Tibial nerve (tissue), 4 donors: ENCODE measurements at places on chromosomes 3 and 15. TPM values are rescaled to one million over a fixed set of nuclear protein-coding genes. Genes with fewer than 3 reads are reported as not detected.

CCR5 gene
- 0.22 TPM for total RNA-seq

ADCY5 gene
- 20.7 TPM for total RNA-seq

SAMD7 gene
- not detected for total RNA-seq

ZNF774 gene
- 0.90 TPM for total RNA-seq

RASL12 gene
- 83.5 TPM for total RNA-seq

EPHB3 gene
- total RNA-seq: 6.5 TPM

PDCD7 gene
- 27.9 TPM for total RNA-seq

CFAP100 gene
- total RNA-seq: not detected
